ENCODE measurements at places on chromosomes 2 and 18.
A peak's percentile ranks its signal among the peaks of the same experiment; 100 is the strongest.

- DNase-seq = no peak
Observed at GRCh38 chr2:234467289-234467688, 29.6 kb downstream of the ARL4C start.

GRCh38 chr2:205524656-205525055, 157.6 kb upstream of the NRP2 start:
- no peak for DNase-seq

GRCh38 chr2:207311316-207312005, 145.7 kb upstream of the KLF7 start:
- no peak for DNase-seq

DNA sequence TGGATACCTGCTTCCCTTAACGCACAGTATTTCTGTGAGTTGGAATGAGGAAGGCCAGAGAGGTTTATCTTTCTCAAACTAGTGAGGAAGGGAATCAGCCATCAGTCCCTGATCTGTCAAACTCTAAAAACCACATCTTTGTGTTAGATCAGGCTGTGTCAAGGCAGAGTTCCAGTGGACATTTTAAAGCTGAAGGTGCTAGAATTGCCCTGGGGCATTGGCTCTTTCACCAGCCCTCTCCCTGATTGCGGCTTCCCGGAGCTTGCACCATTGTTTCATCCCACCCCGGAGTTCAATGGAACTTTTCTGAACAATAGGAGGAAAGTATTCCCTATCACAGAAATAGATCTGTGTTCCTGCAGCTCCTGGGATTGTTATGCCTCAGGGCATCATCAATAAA, 110.2 kb downstream of the RNF144A start:
- DNase-seq = no peak

- no peak for DNase-seq
Observed at GRCh38 chr2:186862869-186863709, 14.1 kb upstream of the ZSWIM2 start.

GRCh38 chr2:18299423-18300212, 260.8 kb downstream of the RDH14 start:
- peak; percentile 15 for DNase-seq

DNA sequence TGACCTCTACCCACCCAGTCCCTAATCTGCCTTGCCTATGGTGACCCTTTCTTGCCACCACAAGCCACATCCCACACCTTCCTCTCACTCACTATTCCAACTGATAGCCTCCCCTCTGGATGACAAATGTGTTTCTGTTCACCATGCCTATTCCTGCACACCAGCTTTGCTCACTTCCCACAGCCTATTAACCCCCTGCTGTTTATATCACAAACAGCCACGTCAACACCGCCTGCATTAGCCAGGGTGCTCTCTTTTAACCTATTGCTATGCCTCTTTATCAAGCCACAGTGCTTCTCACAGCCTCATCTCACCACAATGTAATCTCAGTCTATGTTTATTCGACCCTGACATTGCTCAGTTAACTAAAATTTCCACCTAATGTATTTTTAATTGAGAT, 271.8 kb downstream of the SUCLG1 start:
- no peak for DNase-seq

GRCh38 chr2:1590596-1591460, 153.5 kb downstream of the PXDN start:
- no peak for DNase-seq

DNA sequence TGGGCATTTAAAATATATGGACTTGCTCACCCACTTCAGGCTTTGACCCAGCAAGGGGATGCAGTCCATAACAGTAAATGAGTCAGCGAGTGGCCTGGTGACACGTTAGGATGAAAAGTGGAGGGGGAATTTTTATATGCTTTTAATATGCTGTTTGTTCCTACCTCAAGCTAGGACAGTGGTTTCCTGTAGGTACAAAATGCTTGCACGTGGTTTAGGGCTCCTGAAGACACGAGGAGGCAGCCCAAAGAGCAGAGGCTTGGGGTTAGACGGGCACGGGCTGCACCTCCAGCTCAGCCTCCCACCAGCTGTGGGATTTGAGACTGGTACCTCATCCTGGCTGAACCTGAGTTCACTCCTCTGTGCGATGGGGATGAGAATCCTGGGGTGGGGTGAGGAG, 306.2 kb upstream of the CXCR4 start:
- no peak for DNase-seq

GRCh38 chr2:73700131-73700611, 37.0 kb downstream of the TPRKB start:
- no peak for DNase-seq

GRCh38 chr2:24914713-24915112, 5.3 kb downstream of the ADCY3 start:
- no peak for DNase-seq

- DNase-seq = no peak
Observed at GRCh38 chr2:46802665-46803546, 112.7 kb downstream of the MCFD2 start.

DNA sequence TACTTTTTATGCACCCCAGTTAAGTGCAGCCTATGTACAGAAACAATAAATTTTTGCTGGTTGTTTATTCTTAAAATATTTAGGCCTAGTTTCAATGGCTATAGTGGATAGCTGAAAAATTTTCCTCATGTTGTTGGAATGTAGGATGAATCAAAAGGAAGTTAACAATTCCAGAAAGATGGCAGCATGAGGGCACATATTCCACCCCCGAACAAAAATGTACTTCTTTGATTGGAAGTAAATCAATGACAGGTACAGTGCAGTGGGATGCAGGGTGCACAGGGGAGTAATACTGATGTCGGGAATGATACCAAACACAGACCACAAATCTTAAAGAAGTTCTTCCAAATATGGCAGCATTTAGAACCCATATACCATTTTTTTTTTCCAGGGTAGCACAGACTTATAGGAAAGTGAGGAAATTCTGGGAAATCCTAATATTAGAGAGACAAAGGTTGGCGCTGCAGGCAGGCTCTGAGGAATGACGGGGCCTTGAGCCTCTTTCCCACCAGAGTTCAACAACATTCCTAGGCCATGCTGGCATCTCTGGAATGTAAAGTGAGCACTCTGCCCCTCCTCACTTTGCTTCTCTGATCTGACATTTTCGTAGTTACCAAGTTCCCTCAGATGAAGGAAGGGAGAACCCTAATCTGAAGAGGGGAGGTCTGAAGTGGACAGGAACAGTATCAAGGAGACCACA, 36.6 kb upstream of the IKZF2 start:
- DNase-seq = peak; percentile 28

Data from endothelial cell (in vitro differentiated cells).